ENCODE measurements at places on chromosomes 11 and 22. TPM values are rescaled to one million over a fixed set of nuclear protein-coding genes. Genes with fewer than 3 reads are reported as not detected.

GRCh38 chr11:95884376-95884775 lies 39.5 kb downstream of the MTMR2 start:
- no peak for DNase-seq

The CD6 gene
- total RNA-seq = 1.2 TPM

DNA sequence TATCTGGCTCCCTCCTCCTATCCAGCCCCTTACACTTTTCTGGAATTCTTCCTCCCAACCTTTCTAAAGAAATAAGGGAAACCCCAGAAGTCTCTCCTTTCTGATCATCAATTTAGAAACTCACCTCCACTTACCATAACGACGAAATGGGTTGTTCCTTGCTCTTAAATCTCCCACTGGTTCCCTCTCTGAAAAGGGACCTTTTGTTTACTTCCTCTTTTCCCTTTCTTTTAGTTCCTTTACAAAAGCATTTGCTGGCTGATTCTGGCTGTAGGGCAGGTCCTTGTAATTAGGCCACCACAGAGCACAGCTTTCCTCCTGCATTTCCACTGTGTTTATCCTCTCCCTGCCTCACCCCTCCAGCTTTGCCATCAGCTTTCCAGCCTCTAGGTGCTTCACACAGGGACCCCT lies 12.0 kb downstream of the JAML start:
- DNase-seq = no peak

The SEPTIN5 gene
- 11.1 TPM for total RNA-seq

The PTGDR2 gene
- 0.71 TPM for total RNA-seq

The RTN4RL2 gene
- not detected for total RNA-seq

The TBX1 gene
- total RNA-seq = 4.3 TPM

DNA sequence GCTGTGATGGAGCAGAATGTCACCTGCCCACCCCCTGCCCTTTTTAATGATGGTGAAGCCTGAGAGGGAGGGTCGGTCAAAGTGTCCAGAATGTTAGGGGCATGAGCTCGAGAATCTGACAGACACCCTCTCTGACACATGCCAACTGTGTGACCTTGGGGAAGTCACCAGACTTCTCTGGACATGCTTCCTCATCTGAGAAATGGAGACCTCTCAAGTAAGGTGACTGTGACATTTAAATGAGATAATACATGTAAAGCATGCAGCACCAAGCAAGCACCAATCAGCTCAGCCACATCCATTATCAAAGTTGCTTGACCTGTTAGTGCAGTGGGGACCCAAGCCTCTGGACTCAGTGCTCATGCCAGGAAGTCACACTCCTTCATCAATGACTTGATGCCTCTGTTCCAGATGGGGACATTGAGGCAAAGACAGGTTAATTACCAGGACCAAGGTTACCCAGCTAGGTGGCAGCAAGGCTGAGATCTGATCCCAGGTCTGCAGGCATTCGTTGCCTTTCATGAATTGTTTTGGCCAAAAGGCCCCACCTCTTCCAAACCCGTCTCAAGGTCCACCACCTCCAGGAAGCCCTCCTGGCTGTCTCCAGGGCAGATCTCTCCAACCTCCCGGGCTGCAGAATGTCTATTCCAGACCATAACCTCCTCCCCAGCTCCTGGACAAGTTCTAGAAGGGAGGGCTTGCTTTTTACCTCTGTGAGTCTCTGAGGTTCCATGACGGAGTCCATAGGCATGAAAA lies 38.8 kb upstream of the SYT7 start:
- no peak for DNase-seq

The GRM5 gene
- not detected for total RNA-seq

- DNase-seq = peak; percentile 46
Observed at GRCh38 chr11:69242266-69242920, 51.6 kb upstream of the MYEOV start.

DNA sequence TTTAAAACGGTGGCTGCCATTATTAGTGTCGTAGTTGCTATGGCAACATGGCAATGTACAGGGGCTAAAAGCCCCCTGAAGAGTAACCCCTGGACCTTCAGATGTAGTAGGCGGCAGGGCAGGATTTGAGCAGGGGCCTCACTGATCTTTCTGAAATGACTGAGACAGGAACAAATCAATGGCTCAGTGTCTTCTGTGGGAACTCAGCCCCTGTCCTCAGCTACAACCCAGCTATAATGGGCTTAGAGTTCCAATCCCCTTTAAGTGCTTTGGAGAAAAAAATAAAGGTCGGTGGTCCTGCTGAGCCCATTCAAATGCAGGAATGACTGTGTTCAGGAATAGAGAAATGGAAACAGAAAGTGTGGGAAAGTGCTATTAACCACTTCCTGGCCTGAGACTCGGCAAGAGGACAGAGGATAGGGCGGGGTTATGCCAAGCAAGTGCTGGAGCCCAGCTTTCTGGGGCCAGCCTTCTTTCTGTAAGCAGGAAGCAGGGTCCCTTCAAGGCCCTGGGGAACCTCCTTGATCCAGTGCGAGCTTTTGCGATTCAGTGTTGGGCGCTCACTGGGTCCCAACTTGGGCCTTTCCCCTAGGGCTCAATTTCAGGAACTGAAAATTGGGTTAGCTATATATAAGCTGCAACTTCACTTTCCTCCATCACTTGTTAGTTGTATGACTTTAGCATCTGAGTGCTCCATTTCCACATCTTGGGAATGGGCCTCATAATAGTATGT lies 6.1 kb upstream of the CD82 start:
- peak; percentile 58 for DNase-seq

DNA sequence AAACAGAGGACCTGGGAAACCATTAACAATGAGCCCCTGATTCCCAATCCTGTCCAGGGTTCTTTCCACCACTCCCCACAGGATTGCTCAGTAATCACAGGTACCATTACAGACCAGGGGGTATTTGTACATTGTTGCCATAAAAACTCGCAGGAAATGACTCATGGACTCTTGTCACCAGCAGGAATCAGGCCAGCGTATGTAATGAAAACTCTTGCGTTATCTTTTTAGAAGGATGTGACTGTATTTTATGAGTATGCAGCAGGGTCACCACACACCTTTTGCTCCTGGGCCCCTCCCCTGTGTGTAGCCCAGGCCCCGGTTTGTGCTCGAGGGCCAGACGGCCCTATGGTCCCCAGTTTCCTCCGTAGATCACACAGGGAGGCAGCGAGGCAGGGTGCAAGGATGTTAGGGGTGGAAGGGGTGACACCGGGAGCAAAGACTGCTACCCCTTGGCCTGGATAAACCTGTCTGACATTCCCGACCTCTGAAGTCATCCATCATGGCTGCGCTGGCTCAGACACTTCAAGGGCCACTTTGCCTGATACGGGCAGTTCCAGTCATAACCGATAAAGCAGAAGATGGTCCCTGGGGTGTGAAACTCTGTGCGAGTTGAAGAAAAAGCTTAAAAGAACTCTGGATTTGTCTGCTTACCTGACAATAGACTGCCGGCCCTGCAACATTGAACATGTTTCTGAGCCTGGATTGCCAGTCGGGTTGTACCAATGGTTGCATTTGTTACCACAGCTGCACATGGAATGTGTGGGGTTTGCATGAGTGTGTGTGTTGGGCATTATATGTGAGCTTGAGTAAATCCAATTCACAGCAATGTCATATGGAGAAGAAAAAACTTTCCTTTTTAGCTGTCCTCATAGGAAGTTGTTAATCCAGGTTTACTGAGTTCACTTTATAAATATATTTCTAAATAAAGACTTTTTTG lies 56.9 kb downstream of the MICAL2 start:
- no peak for DNase-seq

The KLHL35 gene
- not detected for total RNA-seq

GRCh38 chr22:17272511-17272991 lies 53.3 kb upstream of the ADA2 start:
- peak; percentile 27 for DNase-seq

The CLTCL1 gene
- 2.4 TPM for total RNA-seq

GRCh38 chr11:116406042-116406441 lies 366.7 kb downstream of the BUD13 start:
- DNase-seq = no peak

The SDHD gene
- 156 TPM for total RNA-seq

The RFPL1 gene
- not detected for total RNA-seq

DNA sequence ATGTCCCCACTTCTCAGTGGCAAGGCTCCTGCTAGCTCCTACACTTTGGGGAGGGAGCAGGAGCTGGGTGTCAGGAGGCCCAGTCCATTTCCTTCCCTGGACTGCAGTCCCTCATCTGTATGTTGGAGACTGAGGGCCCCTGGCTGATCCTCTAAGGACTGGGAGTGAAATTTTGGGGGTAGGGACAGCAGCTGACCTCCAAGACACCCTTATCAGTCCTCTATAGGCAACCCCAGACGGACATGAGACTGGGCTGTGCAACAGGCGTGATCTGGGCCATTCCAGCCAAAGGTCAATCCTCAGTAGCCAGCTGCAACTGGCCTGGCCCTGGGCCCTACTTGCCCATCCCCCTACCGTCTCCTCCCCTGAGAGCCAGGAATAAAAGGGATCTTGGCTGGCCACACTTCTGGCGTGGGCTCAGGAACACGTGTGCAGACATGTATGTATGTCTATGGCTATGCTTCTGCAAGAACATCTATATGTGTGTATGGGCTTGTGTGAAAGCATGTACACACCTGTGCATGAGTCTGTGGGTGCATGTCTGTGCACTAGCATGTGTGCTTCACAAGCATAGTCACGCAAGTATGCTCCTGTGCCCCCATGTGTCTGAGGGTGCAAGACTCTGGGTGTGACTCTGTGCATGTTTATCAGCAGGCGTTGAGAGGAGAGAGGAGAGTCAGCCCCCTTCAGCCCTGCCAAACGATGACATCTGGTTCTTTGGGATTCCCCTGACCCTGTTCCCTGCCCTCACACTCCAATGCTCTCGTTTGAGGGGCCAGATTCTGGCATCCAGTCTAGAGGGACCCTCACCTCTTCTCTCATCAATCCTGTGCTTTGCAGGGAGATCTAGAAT lies 24.6 kb upstream of the DGAT2 start:
- no peak for DNase-seq

GRCh38 chr11:47383071-47383470 lies 4.7 kb upstream of the SPI1 start:
- DNase-seq = no peak

DNA sequence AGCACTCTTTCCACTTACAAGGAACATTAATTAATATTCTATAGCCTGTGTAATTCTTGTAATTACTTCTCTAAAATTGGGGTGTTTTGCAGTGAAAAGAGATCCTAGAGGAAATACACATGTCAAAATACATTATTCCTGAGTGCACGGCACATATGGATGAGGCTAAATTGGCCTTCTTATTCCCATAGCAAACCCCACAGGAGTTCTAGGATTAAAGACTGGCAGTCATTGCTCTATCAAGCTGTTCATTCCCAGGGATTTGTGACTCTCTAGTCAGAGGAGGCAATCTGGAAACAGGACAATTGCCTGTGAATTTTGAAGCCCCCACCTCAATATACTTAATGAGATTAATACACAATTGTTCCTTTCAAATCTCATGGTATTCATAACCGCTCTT lies 145.9 kb upstream of the OPCML start:
- no peak for DNase-seq

The C11orf91 gene
- total RNA-seq = not detected

The FGF3 gene
- total RNA-seq = not detected

The MS4A12 gene
- total RNA-seq = not detected

The FAM111B gene
- 0.36 TPM for total RNA-seq

- no peak for DNase-seq
Observed at GRCh38 chr22:37454857-37455686, 27.8 kb upstream of the ELFN2 start.

DNA sequence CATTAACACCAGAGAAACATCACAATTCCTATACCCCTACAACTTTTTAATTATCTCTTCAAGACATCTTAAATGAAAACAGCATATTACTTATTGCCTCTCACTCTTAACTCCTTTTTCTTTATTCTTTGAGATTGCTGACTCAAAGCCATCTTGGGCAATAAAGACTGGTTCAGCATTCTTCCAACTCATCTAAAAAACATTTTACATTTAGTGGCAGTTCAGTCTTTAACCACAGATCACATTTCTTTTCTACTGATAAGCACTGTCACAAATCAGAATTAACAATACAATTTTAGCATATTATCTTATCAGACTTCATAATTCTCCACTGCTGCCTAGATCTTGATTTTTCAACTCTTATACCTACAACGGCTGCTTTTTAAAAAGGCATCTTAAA lies 34.0 kb downstream of the SIK3 start:
- no peak for DNase-seq

The JHY gene
- 6.4 TPM for total RNA-seq

Data from sigmoid colon (tissue), 7 donors.